GM12865 (cell line): ENCODE measurements at places on chromosomes 11 and 22.

DNA sequence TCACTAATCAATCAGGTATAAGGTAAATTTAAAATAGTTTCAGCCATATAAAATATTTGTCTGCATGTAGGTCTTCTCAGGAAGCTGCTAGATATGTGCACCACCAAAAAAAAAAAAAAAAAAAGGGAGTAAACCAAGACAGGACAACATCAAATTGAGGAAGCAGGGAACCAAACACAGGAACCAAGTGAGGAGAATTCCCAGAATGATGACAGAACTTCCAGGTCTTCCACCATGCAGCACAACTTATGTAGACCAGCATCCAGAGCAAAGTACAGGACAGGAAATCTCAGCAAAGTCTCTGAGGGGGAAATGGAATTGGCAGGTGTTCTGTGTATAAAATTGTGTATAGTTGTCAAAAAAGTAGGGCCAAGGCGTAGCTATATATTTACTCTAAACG lies 101.2 kb upstream of the CTSC start:
- no peak for DNase-seq

GRCh38 chr11:59216641-59217564 lies 4.2 kb upstream of the MPEG1 start:
- DNase-seq = peak; percentile 97

DNA sequence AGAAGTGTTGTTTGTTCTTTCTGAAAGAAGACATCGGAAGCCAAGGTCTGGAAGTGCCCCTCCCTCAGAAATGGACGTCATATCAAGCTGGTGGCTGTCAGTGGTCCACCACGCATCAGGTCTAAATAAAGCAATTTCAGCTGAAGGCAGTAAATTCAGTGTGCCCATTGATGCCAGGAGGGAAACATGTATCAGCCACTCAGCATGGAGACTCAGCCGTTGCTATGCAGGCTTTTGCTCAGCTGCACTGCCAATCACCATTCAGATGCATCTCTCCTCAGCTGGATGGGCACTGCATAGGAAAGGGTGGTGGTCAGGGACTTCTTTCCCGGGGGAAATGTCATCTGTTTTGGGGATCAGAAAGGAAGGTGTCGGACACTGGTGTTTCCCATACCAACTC lies 878.2 kb downstream of the NTM start:
- DNase-seq = no peak

- peak; percentile 73 for DNase-seq
Observed at GRCh38 chr11:35917676-35918075, 26.2 kb upstream of the LDLRAD3 start.

DNA sequence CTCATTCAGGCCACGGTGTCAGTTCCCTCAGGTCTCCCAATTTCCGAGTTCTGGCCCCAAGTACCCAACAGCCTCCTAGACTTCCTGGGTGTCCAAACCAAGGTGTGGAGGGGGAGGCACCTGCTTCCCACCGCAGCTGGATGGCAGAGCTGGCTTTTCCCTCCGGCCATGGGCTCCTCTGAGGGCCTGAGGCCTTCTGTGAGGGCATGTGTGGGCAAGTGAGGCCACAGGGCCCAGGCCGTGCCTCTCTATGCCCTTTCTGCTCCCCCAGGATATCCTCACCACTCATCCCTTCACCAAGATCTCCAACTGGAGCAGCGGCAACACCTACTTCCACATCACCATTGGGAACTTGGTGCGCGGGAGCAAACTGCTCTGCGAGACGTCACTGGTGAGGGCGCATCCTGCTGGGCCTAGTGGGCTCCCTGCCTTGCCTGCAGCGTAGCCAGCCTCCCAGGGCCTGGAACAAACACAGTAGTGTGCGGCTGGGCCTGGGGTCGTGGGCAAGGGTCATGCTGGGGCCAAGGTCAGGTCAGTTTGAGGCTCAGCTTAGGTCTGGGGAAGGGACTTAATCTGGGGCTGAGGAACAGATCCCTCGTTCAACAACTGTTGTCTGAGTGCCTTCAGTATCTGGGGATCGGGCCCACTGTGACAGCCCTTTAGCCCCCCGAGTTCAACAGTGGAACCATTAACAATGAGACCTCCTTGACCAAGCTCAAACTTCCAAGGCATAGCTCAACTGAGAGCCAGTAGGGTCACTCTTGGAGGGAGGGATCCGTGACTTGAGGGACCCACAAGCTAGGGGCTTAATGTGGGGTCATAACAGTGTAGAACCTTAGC lies 85.8 kb downstream of the MYO7A start:
- DNase-seq = no peak

GRCh38 chr11:41996533-41996932 lies 537.1 kb upstream of the LRRC4C start:
- DNase-seq = no peak

- DNase-seq = peak; percentile 70
Observed at GRCh38 chr11:32184723-32185376, 94.0 kb downstream of the RCN1 start.

GRCh38 chr11:68142028-68142412 lies 20.8 kb upstream of the CHKA start:
- peak; percentile 17 for DNase-seq

GRCh38 chr22:49934891-49935557 lies 16.6 kb downstream of the CRELD2 start:
- DNase-seq = peak; percentile 86

DNA sequence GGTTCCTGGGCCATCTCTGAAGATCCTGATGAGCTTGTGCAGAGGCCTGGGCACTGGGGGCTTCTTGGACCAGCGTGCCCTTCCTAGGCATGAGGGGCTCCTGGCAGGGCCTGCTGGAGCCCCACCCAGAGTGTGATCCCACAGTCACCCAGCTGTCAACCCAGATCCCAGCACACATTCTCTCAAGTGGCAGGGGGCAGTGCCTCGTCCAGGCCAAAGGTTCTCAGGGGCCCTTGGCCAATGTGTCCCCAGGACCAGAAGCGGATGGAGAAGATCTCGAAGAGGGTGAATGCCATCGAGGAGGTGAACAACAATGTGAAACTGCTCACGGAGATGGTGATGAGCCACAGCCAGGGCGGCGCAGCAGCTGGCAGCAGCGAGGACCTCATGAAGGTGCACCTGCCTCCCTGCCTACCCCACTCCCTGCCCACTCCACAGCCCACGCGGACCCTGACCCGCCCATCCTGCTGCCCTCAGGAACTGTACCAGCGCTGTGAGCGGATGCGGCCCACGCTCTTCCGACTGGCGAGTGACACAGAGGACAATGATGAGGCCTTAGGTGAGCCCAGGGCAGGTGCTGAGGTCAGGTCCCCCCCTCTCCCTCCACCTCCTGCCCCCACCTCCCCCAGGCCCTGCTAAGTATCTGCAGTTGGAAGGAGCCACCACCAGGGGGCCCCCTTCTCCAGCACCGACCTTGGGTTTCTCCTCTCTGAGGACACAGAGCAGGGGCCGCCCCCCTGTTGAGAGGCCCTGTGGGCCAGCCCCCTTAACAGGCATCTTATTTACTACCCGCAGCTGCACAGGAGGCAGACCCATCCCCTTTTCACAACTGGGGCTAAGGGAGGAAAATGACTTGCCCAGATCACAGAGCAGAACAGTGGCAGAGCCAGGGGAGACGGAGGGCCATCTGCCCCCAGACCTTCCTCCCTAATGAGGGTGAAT lies 14.7 kb downstream of the GGA1 start:
- DNase-seq = peak; percentile 70

- DNase-seq = no peak
Observed at GRCh38 chr11:66845143-66845875, 2.1 kb downstream of the RCE1 start.

GRCh38 chr11:503179-503981 lies 3.7 kb downstream of the RNH1 start:
- peak; percentile 81 for DNase-seq

GRCh38 chr11:122440811-122441665 lies 214.5 kb upstream of the UBASH3B start:
- DNase-seq = no peak

DNA sequence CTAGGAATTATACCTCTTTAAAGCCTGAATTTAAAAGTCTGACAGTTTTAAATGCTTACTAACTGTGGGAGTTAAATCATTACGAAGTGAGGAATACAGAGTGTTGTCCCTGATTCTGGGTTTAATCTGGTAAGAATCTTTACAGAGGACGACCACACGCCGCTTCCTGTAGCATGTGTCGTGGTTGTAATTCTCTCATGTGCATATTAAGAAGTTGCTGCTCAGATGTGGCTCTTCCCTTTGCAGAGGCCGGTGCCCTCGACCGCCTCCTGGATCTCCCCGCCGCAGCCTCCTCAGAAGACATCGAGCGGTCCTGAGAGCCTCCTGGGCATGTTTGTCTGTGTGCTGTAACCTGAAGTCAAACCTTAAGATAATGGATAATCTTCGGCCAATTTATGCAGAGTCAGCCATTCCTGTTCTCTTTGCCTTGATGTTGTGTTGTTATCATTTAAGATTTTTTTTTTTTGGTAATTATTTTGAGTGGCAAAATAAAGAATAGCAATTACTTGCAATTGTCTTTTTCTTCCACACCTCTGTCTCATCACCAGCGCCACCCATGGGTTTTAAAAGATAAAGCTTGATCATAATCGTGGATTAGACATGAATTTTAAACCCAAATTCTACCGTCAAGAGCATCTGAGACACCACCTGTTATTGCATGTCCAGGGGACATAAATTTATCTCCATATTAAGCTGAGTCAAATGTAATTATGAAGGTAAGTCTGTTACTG lies 6.5 kb downstream of the GAL start:
- no peak for DNase-seq

- no peak for DNase-seq
Observed at GRCh38 chr22:45897736-45898135, 79.2 kb downstream of the WNT7B start.
